ENCODE measurements at places on chromosomes 1 and 21.

DNA sequence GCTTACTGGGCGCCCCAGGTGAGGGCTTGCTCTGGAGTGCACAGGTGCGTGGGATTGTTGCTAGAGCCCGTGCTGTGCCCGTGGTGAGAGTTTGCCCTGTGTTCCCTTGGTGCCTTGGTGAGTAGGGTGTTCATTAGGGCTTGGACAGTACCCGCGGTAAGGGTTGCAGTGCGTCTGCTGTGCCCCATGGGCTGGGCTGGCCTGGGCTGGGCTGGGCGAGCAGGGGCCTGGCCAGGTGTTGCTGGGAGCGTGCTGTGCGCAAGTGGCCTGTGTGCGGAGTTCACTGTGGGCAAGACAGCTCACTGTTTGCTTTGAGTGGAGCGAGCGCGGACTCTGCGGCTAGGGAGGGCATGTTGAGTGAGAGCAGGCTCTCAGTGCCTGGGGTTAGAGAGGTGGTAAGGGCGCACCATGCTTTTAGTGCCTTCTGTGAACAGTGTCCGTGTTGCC, 725 bp downstream of the CR1L start:
- no peak for DNase-seq

- DNase-seq, result peak; percentile 55
These were observed 10.0 kb upstream of the LBR start for GRCh38 chr1:225437710-225438437.

- no peak for DNase-seq
These were observed 50.7 kb upstream of the RHOU start for GRCh38 chr1:228684607-228685006.

DNA sequence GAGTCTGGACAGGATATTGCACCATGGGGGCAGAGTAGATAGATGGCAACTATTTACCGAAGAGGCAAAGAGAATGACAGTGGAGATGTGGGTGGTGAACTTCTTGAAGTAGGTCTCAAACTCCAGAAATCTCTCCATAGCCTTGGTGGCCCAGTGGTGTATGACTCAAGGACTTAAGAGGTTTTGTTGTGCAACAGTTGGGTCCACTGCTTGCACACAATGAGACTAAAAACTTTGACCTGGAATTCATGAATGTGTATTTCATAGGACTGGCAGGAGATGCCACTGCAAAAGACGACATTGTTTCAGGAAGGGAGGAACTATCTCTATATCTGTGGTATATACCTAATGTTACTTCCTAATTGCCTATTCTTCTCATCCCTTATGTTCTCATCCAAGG, 75.9 kb downstream of the ZSCAN20 start:
- no peak for DNase-seq

- peak; percentile 35 for DNase-seq
These were observed 1.1 kb downstream of the S100A11 start for GRCh38 chr1:152035539-152036266.

DNA sequence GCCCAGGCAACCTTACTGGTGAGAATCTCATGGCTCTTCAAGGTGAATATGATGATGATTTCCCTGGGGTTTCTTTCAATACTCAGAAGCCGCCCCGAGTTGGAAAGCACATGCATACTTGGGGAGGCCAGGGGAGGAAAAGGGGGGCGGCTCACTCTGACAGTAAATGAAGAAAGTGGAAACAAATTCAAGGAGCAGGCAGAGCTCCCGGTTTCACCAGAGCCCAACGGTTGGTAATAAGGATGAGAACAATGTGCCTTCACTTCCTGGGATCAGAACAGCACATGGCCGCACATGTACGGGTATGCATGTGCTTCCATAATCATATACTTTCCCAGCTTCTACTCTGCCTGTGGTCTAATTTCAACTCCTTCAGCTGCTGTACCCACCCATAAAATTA, 3.8 kb upstream of the ARHGEF2 start:
- no peak for DNase-seq

DNA sequence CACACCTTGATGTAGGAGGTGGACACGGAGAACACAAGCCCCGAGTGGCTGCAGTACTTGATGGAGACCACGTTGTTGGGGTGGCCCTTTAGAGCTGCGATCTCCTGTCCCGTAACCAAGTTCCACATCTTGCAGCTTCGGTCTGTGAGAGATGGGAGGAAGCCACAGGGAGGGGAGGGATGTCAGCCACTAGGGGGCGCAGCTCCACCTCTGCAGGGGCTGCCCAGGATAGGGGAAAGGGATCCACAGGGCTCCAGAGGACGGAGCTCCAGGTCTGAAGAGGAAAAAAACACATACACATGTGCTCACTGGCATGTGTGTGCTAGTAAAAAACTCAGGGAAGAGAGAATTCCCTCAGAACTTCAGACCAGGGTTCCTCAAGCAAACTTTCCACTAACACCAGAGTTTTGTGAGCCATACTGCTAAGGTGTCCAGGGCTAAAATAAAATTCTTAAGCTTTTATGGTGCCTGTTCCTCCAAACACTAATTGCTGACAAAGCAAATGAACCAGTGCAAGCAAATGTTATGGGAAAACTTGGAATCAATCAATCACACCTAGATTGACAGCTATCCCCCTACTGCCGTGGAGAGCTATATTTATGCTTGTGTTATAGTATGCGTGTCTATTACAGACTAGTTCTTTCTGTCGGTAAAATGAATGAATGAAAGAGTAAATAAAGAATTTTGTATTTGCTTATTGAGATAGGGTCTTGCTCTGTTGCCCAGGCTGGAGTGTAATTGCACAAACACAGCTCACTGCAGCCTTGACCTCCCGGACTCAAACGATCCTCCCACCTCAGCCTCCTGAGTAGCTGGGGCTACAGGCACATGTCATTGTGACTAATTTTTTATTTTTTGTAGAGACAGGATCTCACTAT, 43.7 kb downstream of the KIF21B start:
- peak; percentile 32 for DNase-seq

- DNase-seq, result no peak
These were observed 109.4 kb downstream of the RGL1 start for GRCh38 chr1:183914276-183914675.

DNA sequence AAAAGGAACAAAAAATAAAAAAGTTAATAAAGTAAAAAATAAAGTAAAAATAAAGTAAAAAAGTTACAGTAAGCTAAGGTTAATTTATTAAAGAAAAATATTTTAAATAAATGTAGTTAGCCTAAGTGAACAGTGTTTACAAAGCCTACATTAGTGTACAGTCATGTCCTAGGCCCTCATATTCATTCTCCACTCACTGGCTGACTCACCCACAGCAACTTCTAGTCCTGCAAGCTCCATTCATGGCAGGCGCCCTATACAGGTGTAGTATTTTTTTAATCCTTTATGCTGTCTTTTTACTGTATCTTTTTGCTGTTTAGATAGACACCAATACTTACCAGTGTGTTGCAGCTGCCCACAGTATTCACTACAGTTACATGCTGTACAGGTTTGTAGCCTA, 12.4 kb downstream of the ADAR start:
- no peak for DNase-seq

Data from hepatic stellate cell (primary cell).